ENCODE measurements at places on chromosomes 1 and 21.

GRCh38 chr1:235161685-235162327 is 756 bp upstream of the RBM34 start:
- peaks cover 21% of the 10 kb centered on the region for H3K36me3 ChIP-seq
- H3K4me3 ChIP-seq, result peak overlapping the region; percentile 84
- H3K4me1 ChIP-seq, result peaks cover 14% of the 10 kb centered on the region
- peak overlapping the region; percentile 95 for H3K27ac ChIP-seq
- no peaks in the 10 kb centered on the region for H3K27me3 ChIP-seq

- H3K27me3 ChIP-seq, result no peaks in the 10 kb centered on the region
- H3K4me3 ChIP-seq, result no peak overlapping the region
- H3K27ac ChIP-seq, result no peak overlapping the region
Measured at GRCh38 chr1:186740324-186740723, 60.1 kb upstream of the PTGS2 start.

- H3K27me3 ChIP-seq, result no peaks in the 10 kb centered on the region
- H3K4me1 ChIP-seq, result no peaks in the 10 kb centered on the region
- no peak overlapping the region for H3K27ac ChIP-seq
- no peak for DNase-seq
- H3K4me3 ChIP-seq, result no peak overlapping the region
- no peaks in the 10 kb centered on the region for H3K36me3 ChIP-seq
Measured at GRCh38 chr1:81990241-81990640, 189.5 kb downstream of the ADGRL2 start.

- peak overlapping the region; percentile 1 for H3K4me3 ChIP-seq
- peaks cover 37% of the 10 kb centered on the region for H3K4me1 ChIP-seq
- no peaks in the 10 kb centered on the region for H3K36me3 ChIP-seq
- peak; percentile 90 for DNase-seq
Measured at GRCh38 chr1:182173808-182174512, 112.4 kb upstream of the ZNF648 start.

DNA sequence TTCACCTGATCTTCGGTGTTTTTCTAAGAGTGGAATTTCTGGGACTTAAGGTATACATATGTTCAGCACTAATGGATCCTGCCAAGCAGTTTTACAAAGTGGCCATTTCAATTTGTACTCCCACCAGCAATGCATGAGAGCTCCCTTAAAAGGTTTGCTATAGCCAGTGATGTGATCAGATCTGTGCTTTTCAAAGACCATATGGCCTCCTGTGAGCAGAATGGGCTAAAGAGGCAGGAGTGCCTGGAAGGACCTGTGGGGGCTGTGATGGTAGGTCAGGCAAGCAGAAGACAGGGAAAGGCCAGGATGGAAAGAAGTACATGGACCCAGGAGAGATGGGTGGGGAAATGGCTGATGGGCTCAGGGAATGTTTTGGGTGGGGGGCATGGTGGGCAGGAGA is 252.7 kb downstream of the DISC1 start:
- no peaks in the 10 kb centered on the region for H3K27me3 ChIP-seq
- H3K4me3 ChIP-seq, result no peak overlapping the region

- H3K4me1 ChIP-seq, result peaks cover 17% of the 10 kb centered on the region
- no peaks in the 10 kb centered on the region for H3K27me3 ChIP-seq
- DNase-seq, result no peak
Measured at GRCh38 chr1:231844986-231845502, 218.5 kb downstream of the DISC1 start.

GRCh38 chr1:39368045-39368444 is 123.4 kb upstream of the BMP8A start:
- no peak overlapping the region for H3K27ac ChIP-seq
- H3K4me1 ChIP-seq, result peaks cover 5% of the 10 kb centered on the region
- H3K27me3 ChIP-seq, result no peaks in the 10 kb centered on the region
- no peak for DNase-seq
- no peak overlapping the region for H3K4me3 ChIP-seq
- peaks cover 88% of the 10 kb centered on the region for H3K36me3 ChIP-seq

DNA sequence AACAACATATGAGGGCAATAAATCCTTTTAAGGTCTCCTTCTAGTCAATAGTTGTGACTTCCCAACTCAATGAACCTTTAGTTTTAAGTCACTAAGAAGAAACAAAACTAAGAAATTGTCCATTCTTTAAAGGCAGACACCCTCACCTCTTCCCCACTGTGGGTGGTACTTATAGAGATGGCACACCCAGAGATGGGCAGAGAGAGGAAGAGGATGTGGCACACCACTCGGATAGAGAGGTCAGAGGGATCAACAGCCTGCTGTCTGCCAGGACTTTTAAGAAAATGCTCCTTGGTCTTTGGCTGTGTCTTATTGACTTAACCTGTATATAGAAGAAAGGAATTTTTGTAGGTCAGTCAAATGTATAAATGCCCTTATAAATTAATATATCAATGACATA is 45.1 kb downstream of the FASLG start:
- H3K36me3 ChIP-seq, result no peaks in the 10 kb centered on the region
- no peak overlapping the region for H3K4me3 ChIP-seq
- H3K27me3 ChIP-seq, result no peaks in the 10 kb centered on the region
- H3K4me1 ChIP-seq, result peaks cover 3% of the 10 kb centered on the region

- no peaks in the 10 kb centered on the region for H3K36me3 ChIP-seq
- peak; percentile 46 for DNase-seq
- no peak overlapping the region for H3K4me3 ChIP-seq
- peak overlapping the region; percentile 50 for H3K27ac ChIP-seq
Measured at GRCh38 chr1:105894006-105894405, 1162.5 kb upstream of the PRMT6 start.

- DNase-seq, result peak; percentile 14
- H3K36me3 ChIP-seq, result peaks cover 11% of the 10 kb centered on the region
- H3K27ac ChIP-seq, result no peak overlapping the region
- H3K27me3 ChIP-seq, result no peaks in the 10 kb centered on the region
- H3K4me1 ChIP-seq, result peaks cover 21% of the 10 kb centered on the region
- no peak overlapping the region for H3K4me3 ChIP-seq
Measured at GRCh38 chr1:85245456-85245855, 14.0 kb downstream of the C1orf52 start.

- H3K27me3 ChIP-seq, result no peaks in the 10 kb centered on the region
- H3K4me3 ChIP-seq, result no peak overlapping the region
- no peak overlapping the region for H3K27ac ChIP-seq
- H3K36me3 ChIP-seq, result no peaks in the 10 kb centered on the region
- no peaks in the 10 kb centered on the region for H3K4me1 ChIP-seq
Measured at GRCh38 chr1:183379951-183380350, 38.2 kb downstream of the NMNAT2 start.

- no peak overlapping the region for H3K4me3 ChIP-seq
- H3K36me3 ChIP-seq, result no peaks in the 10 kb centered on the region
- no peaks in the 10 kb centered on the region for H3K27me3 ChIP-seq
- peaks cover 9% of the 10 kb centered on the region for H3K4me1 ChIP-seq
Measured at GRCh38 chr1:83545066-83545862, 453.7 kb downstream of the TTLL7 start.

GRCh38 chr1:236142253-236143103 is at the start of gene GPR137B:
Gene GPR137B (plus strand): TSS chr1:236142539. CDS start chr1:236142623, 84 bp downstream.
- no peaks in the 10 kb centered on the region for H3K36me3 ChIP-seq
- peak; percentile 69 for DNase-seq
- peaks cover 42% of the 10 kb centered on the region for H3K27me3 ChIP-seq
- H3K4me3 ChIP-seq, result peak within 1 kb of the TSS; percentile 77
- H3K4me1 ChIP-seq, result peaks cover 19% of the 10 kb centered on the region
